ENCODE measurements at places on chromosomes 1 and 21.

- DNase-seq = no peak
These were observed 18.1 kb downstream of the ZDHHC18 start for GRCh38 chr1:26844424-26845196.

DNA sequence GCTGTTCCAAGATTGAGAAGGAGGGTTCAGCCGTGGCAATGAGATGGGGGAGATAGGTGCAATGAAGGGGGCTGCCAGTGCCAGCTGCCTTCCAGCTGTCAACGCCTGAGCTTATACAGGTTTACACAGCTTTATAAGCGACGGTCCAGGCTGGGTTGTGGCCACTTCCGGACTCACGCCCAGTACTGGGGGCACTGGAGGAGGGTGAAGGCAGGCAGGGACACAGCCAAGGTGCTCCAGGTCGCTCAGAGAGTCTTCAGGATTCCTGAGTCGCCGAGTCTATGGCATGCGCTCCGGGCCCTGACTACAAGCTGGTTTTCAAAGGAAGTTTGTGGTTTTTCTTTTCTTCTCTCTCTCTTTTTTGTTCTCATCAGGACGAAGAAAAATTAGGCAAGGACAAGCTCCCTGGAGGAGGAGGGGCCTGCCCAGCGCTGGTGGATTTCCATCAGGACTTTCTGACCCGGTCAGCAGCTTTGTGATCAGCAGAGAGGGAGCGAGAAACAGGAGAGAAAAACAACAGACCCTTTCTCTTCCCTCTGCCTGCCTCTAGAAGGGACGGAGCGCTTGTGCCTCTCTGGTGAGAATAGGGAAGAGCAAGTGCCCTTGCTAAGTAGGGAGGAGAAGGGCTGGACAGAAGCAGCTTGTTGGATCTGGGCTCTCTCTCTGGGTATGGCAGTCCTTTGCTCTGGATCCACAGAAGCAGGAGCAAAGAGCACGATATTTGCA lies at the start of gene MINDY1:
MINDY1 (minus strand) TSS at position 576 of the 726 bp plus-strand sequence. CDS start 4,285 bp downstream, outside the sequence.
- DNase-seq = peak; percentile 70

- DNase-seq = no peak
These were observed 14.5 kb upstream of the C1orf141 start for GRCh38 chr1:67149179-67149770.

DNA sequence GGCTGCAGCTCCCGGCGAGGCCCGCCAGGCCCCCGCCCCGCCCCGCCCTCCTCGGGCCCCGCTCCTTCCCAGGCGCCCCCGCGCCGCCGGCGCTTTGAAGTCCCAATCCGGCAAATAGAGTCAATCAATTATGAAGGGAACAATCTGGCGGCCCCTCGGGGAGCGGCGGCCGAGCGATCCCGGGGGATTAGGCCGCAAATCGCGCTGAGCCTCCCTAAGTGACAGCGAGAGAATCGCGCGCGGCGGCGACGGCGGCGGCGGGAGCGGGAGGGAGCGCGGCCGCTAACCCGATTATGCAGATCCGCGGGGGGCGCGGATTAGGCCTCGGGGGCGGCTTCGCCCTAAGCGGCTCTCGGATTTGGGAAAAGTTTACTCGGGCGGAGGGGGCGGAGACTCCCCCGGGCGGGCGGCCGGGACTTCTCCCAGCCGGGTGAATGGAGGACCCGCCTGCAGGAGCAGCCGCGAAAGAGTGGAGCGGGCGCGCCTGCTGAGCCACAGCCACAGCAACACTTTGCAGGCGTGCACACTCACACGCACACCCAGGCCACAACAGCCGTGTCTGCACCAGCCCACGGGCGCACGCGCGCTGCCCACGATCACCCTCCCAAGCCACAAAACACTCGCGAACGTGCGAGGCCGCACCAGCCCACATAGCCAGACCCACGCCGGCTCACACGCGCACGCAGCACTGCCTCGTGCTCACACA lies 23.0 kb upstream of the DMBX1 start:
- DNase-seq = peak; percentile 64

GRCh38 chr1:23531562-23532094 lies 595 bp upstream of the E2F2 start:
- no peak for DNase-seq

DNA sequence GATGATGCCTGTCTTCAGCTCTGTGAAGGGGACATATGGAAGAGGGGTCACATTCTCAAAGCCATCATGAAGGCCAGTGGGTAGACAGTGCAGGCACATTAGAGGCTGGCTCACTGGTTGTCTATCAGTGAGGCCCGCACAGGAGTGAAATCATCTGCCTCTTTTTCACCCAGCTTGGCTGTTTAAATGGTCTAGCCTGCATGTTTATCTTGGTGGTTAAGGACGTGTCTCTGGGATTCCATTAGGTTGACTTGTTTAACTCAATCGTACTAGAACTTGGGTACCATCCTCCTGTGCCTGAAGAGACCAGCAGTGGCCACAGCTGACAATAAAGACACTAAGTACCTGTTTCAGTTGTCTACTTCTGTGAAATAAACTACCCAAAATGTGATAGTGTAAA lies 219.3 kb downstream of the PLPP3 start:
- DNase-seq = no peak

- DNase-seq = no peak
These were observed 26.0 kb downstream of the FMO3 start for GRCh38 chr1:171116676-171117075.

DNA sequence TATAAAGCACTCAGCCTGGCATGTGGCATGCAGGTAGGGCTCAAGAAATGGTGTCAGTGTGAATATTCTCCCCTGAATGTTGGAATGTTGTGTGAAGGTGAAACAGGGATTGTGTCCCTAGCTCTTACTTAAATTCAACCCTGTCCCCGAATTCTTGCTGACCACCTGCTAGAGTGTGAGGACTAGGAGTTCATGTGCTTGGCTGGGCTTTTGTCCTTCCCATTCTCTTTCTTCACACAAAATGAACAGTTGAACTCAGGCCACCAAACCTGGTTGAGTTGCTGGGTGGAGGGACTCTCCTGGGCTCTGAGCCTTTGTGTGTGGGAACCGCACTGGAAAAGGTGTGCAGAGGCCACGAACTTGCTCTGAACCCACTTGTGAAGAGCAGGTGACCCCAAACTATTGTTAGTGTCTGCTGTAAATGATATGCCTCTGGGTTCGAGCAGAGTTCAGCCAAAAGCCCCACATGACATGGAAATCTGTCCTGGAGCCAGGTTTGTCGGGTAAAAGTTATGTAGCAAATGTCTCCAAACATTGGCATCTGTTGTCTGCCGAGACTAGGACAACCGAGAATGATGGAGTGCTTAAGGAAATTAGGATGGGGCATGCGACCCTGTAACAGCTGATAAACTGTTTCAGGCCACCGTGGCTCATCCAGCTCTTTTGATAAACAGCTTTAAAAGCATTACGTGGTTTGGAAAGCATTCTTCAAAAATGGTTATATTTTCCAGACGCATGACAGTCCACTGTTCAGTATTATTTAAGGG lies 144.2 kb downstream of the DHRS3 start:
- no peak for DNase-seq

GRCh38 chr1:47515164-47515789 lies 77.4 kb downstream of the FOXD2 start:
- DNase-seq = no peak

DNA sequence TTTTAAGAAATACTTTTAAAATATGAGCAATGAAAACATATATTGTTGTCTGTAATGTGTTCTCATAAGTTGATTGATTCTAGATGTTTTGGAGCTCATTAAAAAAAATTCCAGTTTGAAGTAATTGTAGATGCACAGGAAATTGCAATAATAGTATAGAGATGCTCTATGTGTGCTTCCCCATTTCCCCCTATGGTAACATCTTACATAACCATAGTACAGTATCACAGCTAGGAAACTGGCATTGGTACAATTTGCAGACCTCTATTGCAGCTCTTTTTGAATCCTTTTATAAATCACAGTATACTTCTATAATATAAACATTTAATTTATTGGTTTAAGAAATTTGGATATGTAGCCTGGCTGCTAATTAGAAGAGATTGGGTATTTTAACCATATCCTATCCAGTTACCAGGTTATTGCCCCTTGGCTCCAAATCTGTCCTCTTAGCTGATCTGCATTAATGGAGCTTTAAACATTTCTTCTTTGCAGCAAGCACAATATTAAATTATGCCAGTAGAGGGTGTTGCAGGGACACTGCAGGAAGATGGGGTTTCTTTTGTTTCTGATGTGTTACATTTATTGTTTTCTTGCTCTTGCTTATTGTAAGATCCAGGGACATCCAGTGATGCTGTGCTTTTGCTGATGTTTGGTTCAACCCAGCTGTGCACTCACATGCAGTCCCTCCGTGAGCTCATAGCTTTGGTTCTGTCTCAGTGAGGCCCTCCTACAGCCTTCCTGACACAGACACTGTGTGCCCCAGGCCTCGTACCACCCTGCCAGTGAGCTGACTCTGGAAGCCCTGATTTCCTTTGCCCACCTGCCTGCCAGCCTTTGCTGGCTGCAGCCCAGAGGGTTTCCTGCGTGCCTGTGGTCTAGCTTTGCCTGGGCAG lies 103.3 kb downstream of the RABGAP1L start:
- no peak for DNase-seq

DNA sequence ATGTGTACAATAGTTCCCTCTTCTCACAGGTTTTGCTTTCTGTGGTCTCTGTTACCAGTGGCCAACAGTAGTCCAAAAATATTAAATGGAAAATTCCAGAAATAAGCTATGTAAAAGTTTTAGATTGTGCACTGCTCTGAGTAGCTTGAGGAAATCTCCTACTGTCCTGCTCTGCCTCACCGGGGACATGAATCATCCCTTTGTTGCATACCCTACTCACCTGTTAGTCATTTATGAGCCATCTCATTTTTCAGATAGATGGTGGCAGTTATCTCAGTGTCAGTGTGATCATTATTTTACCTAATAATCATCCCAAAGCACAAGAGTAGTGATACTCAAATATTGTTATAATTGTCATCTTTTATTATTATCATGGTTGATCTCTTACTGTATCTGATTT lies 688.1 kb downstream of the PLA2G4A start:
- no peak for DNase-seq

DNA sequence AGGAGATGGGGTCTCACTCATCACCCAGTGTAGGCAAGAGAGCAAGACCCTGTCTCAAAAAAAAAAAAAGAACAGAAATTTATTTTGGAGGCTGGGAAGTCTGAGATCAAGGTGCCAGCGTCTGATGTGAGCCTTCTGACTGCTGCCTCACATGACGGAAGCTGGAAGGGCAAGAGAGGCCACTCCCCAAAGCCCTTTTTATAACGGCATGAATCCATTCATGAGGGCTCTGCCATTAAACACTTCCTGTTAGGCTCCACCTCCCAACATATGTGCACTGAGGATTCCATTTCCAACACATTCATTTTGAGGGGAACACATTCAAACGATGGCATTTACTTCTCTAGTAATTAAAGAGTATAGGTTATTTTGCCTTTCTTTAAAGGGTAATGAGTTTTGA lies 50.9 kb upstream of the C1orf198 start:
- no peak for DNase-seq

GRCh38 chr1:41981796-41982195 lies 63.1 kb upstream of the HIVEP3 start:
- DNase-seq = no peak

DNA sequence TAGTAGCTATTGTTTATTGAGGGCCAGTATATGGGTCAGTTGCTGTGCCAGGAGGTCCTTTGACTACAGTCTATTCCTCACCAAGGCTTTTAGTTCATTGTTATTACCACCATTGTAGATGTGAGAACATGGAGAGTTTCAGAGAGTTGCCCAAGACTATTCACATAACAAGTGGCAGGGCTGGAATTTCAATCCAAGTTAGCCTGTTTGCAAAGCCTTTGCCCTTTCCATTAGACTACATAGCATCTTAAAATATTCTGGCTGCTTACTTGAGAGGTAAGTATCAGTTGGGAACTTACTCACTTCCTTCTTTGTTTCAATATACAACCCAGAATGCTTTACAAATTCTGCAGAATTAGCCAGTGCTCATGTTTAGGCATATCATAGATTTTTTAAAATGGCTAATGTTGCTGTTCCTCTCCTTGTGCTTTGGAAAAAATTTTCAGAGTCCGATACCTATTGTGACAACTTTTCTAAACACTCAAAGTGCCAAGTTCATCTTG lies 141.2 kb downstream of the FGGY start:
- DNase-seq = no peak

DNA sequence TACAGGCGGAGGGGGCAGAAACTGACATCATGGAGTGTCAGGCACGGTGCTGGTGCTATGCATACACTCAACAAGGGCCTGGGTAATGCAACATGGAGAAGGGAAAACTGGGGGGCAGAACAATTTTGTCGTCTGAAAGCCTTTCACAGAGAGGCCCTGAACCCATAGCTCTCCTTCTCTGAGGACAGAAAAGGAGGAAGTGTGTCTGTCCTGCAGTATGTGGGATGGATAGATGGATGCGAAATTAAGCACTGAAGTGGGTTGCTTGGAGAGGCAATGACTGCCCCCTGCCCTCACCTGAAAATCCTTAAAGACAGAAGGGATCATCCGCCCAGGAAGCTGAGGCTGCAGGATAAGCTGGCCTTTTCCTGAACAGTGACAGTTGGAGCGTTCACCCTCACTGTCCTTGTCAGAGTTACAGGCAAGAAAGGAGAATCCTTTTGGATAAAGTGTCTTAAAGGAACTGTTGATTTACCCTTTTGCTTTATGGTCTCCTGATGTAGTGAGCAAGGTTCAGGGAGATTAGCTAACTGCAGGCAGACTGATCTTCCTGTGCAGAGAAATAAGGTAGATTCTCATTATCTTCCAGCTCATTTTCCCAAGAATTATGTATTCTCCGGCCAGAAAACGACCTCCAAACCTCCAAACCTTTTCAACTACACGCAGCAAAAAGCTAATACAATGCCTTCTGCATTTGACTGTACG lies 1.6 kb upstream of the FAM20B start:
- no peak for DNase-seq

GRCh38 chr1:17359808-17360207 lies 12.2 kb upstream of the PADI6 start:
- DNase-seq = no peak
